Stimulated activated naive B cell treated with anti-CD40 and anti-IgM and Interleukin-4, amounts not matched to agents 10 μg/mL and 1 μg/mL and 100 μg/mL, for 72 hours (primary cell): ENCODE measurements at places on chromosomes 6 and 20.

DNA sequence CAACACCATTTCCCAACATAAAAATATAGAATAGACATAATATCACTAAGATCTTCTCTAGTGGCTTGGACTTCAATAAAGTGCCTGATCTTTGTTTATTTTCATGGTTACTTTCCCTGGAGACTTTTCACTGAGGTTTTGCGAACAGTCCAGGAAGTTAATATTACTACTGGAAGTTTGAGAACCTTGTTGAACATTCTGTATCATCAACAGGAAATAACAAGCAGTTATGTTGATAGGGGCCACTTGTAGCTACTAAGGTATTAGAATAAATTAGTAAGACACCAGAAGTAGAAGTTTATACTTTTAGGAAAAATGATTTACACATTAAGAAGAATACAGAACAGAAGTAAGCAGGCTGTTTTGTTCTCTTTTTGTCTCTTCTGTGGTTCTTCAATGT, 180.2 kb downstream of the TFAP2B start:
- no peaks in the 10 kb centered on the region for H3K36me3 ChIP-seq
- no peaks in the 10 kb centered on the region for H3K4me1 ChIP-seq
- no peaks in the 10 kb centered on the region for H3K27me3 ChIP-seq
- no peak for DNase-seq
- no peak overlapping the region for H3K27ac ChIP-seq

- DNase-seq, result peak; percentile 40
- H3K27me3 ChIP-seq, result no peaks in the 10 kb centered on the region
- peaks cover 63% of the 10 kb centered on the region for H3K36me3 ChIP-seq
- peak overlapping the region; percentile 87 for H3K27ac ChIP-seq
- peak overlapping the region; percentile 25 for H3K4me3 ChIP-seq
These were observed 84.4 kb downstream of the GMPR start for GRCh38 chr6:16322666-16323312.

GRCh38 chr6:128389820-128390534, 130.4 kb downstream of the PTPRK start:
- no peak for DNase-seq
- peaks cover 5% of the 10 kb centered on the region for H3K27me3 ChIP-seq
- H3K4me3 ChIP-seq, result no peak overlapping the region

GRCh38 chr6:19434065-19434464, 403.1 kb upstream of the ID4 start:
- H3K27ac ChIP-seq, result no peak overlapping the region
- no peaks in the 10 kb centered on the region for H3K36me3 ChIP-seq
- no peak for DNase-seq
- no peaks in the 10 kb centered on the region for H3K27me3 ChIP-seq

- no peak overlapping the region for H3K4me3 ChIP-seq
- DNase-seq, result no peak
- peaks cover 7% of the 10 kb centered on the region for H3K4me1 ChIP-seq
- peak overlapping the region; percentile 39 for H3K27ac ChIP-seq
These were observed 161.4 kb downstream of the DNAH8 start for GRCh38 chr6:38876475-38876874.

- no peaks in the 10 kb centered on the region for H3K36me3 ChIP-seq
- H3K27me3 ChIP-seq, result no peaks in the 10 kb centered on the region
- DNase-seq, result no peak
- H3K27ac ChIP-seq, result no peak overlapping the region
These were observed 137.6 kb downstream of the PDSS2 start for GRCh38 chr6:107321793-107322192.

GRCh38 chr20:37541326-37541725, 13.7 kb upstream of the BLCAP start:
- no peak for DNase-seq
- peaks cover 7% of the 10 kb centered on the region for H3K4me1 ChIP-seq
- peaks cover 26% of the 10 kb centered on the region for H3K27me3 ChIP-seq
- H3K4me3 ChIP-seq, result no peak overlapping the region
- no peaks in the 10 kb centered on the region for H3K36me3 ChIP-seq

DNA sequence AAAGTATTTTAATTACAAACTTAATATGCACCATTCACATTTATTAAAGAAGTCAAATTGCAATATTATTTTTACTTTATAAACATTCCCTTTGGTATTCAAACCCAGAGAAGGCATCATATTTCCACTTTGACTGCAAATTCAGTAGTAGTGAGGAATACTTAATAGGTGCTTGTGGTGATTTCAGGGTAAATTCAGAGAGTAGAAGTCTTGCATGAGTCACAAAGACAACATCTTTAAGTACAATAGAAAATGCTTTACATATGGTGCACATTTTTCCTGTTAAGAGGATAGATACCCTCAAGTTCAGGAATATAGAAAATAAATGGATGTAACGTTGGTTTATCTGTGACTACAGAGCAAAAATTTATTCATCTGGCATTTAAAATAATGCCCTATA, 390.2 kb downstream of the TENT5A start:
- no peaks in the 10 kb centered on the region for H3K4me1 ChIP-seq
- H3K27ac ChIP-seq, result no peak overlapping the region
- no peak for DNase-seq
- no peaks in the 10 kb centered on the region for H3K36me3 ChIP-seq
- H3K27me3 ChIP-seq, result no peaks in the 10 kb centered on the region

DNA sequence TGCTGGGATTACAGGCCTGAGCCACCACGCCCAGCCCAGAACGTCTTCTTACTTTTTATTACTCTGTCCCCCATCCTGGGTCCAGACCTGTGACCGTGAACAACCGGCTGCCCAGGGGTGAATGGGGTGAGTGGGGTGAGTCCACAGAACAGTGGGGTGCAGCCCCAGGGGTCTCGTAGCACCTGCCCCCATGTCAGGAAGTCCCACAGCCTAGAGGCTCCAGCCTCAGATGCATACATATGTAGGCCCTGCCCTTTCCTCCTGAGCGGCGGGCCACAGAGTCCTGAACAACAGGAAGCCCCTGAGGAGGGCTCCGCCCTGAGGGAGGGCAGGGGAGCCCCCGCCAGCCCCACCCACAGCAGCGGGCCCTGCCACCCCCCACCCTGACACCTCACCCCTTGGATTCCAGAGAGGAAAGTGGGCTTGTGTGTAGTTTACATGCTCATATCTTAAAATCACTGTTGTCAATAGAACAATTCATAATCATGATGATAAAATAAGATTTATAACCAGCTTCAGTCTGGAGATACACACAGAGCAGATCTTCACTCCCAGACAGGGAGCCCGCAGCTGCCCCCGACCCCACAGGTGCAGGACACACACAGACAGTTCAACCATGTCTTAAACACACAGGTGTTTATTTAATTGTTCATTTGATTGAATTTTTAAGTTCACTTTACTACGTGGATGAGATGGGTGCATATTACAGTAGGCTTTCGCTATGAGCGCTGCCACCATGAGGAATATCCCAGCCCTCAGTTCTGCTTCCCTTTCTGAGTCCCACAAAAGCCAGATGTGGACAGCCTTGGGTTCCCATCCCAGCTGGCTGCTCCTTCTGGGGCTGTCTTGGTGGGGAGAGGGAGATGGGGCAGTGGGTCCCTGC, 12.4 kb upstream of the GMEB2 start:
- H3K27ac ChIP-seq, result peak overlapping the region; percentile 99
- peak; percentile 47 for DNase-seq
- peak overlapping the region; percentile 87 for H3K4me3 ChIP-seq
- peaks cover 2% of the 10 kb centered on the region for H3K36me3 ChIP-seq
- peaks cover 57% of the 10 kb centered on the region for H3K4me1 ChIP-seq

- no peak overlapping the region for H3K4me3 ChIP-seq
- no peaks in the 10 kb centered on the region for H3K4me1 ChIP-seq
- no peaks in the 10 kb centered on the region for H3K36me3 ChIP-seq
These were observed 397.8 kb downstream of the LAMA2 start for GRCh38 chr6:129280749-129281148.

- H3K27ac ChIP-seq, result no peak overlapping the region
- no peaks in the 10 kb centered on the region for H3K4me1 ChIP-seq
- peaks cover 51% of the 10 kb centered on the region for H3K27me3 ChIP-seq
- no peaks in the 10 kb centered on the region for H3K36me3 ChIP-seq
- DNase-seq, result no peak
These were observed 137.5 kb upstream of the PTPN1 start for GRCh38 chr20:50372770-50373088.

DNA sequence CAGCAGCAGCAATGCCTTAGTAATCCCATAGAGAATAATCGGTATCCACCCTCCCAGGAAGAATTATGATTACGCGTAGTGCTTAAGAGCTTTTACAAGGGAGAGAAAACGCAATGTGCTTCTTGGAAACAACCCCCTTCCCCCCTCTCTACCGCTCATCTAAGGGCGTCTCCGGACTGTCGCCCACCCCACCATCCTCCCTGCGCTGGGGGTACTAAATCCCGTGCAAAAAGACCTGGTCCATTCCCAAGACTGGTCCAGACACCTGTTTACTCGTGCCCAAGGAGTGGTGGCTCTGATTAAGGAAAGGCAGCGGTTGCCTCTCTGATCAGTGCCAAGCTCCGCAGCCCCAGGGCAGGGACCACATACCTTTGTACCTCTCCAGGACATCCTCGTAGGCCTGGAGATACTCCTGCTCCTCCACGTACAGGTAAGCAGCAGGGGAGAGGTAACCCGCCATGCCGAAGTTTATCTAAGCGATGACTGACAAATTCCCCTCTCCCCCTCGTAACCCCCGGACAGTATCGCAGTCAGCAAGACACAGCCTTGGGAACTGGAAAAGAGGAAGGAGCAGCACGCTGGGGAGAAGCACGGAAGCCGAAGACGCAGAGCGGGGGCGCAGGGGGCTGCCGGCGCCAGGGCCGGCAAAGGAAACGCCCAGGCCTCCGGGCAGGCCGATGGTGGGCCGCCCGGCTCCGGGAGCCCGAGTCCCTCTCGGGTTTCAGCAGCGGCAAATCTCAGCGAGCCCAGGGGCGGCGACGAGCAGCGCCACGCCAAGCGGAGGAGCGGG, 112.0 kb upstream of the BEND6 start:
- DNase-seq, result no peak
- peak overlapping the region; percentile 84 for H3K4me3 ChIP-seq
- peaks cover 4% of the 10 kb centered on the region for H3K4me1 ChIP-seq

DNA sequence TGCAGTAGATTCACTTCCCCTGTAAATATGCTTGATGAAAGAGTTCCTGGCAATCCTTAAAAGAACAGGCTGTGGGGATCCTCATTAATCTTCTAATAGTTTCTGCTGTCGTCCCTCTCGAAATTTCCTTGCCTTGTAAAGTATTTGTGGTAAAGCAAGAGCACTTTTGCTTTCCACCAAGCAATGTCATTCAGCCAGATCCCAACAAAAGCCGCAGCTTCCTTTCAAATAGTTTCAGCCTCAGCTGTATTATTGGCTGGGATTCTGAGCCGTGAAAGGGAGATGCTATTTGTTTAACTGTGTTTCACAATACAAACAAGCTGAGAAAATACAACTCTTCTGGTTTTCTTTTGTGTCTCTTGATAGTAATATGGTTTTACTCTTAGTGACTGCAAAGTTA, 48.9 kb upstream of the EPHA7 start:
- no peak for DNase-seq
- no peaks in the 10 kb centered on the region for H3K36me3 ChIP-seq
- H3K27me3 ChIP-seq, result no peaks in the 10 kb centered on the region
- H3K4me1 ChIP-seq, result no peaks in the 10 kb centered on the region
- H3K27ac ChIP-seq, result no peak overlapping the region
- H3K4me3 ChIP-seq, result no peak overlapping the region

DNA sequence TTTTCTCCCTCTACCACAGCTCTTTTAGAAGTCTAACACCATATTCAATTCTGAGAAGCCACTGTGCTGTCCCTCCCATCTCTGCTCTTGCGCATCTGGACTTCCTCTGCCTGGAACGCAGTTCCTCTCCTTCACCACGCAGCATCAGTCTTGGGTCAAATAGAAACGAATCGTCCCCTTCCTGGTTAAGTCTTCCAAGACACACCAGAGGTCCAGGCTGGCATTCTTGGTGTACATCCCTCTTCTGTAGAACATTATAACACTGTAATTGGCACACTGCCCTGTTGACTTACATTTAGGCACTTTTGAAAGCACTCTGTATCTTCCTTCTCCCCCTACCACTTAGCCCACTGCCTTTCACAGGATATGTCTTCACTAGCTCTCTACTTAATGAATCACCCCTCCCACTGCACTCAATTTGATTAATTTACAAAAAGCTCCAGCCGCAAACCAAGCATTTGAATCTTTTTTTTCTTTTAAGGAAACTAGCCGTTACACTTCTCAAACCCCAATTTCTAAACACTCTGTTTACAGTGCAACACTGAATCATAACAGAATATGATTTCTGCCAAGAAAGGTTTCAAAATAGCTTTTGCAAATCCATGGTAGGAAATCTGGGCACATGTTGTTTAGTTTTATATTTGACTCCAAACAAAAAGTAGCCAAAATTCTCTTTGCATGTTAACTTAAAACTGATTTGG, 140.8 kb upstream of the CARMIL1 start:
- H3K27me3 ChIP-seq, result no peaks in the 10 kb centered on the region
- peaks cover 25% of the 10 kb centered on the region for H3K36me3 ChIP-seq
- peak; percentile 67 for DNase-seq

DNA sequence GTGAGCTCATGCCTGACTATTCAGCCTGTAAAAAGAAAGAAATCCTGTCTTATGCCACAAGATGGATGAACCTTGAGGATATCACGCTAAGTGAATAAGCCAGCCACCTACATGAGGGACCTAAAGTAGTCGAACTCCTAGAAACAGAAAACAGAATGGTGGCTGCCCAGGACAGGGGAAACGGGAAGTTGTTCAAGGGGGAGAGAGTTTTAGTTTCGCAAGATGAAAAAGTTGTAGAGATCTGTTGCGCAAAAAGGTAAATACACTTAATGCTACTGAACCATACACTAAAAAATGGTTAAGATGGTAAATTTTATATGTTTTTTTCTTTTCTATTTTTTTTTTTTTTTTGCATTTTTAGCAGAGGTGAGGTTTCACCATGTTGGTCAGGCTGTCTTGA, 74.1 kb upstream of the RALY start:
- H3K27ac ChIP-seq, result no peak overlapping the region
- no peaks in the 10 kb centered on the region for H3K27me3 ChIP-seq
- DNase-seq, result no peak
- no peaks in the 10 kb centered on the region for H3K36me3 ChIP-seq
- no peak overlapping the region for H3K4me3 ChIP-seq

GRCh38 chr6:108165714-108166663, at the start of gene NR2E1:
TSS of gene NR2E1 (plus strand) at chr6:108166022. CDS start at chr6:108166766, 744 bp downstream.
- peaks cover 85% of the 10 kb centered on the region for H3K27me3 ChIP-seq
- peak within 1 kb of the TSS; percentile 79 for H3K4me3 ChIP-seq
- DNase-seq, result no peak
- peaks cover 70% of the 10 kb centered on the region for H3K4me1 ChIP-seq

DNA sequence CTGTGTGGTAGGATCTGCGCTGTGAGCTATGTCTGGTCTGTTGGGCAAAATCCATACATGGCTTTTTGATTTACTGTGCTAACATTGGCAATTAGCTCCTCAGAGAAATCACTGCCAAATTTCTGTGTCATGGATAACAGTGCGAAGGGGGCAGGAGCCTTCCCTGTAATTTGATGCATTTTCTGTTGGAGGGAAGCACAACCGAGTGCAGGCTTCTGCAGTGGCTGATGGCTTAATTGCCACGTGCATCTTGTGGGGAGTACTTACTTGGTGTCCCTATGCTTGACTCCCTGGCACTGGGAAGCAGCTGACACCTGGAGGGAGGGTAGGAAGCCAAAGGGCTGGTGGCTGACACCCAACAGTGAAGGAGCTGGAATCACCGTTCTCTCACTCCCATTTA, 99.3 kb upstream of the PROKR2 start:
- peaks cover 15% of the 10 kb centered on the region for H3K27me3 ChIP-seq
- no peak overlapping the region for H3K4me3 ChIP-seq
- no peak for DNase-seq
- H3K36me3 ChIP-seq, result no peaks in the 10 kb centered on the region
- H3K27ac ChIP-seq, result no peak overlapping the region

- no peak for DNase-seq
- no peak overlapping the region for H3K27ac ChIP-seq
- H3K4me3 ChIP-seq, result no peak overlapping the region
- no peaks in the 10 kb centered on the region for H3K36me3 ChIP-seq
- H3K27me3 ChIP-seq, result peaks cover 40% of the 10 kb centered on the region
These were observed 50.0 kb downstream of the IL20RA start for GRCh38 chr6:136994782-136995181.

- no peak overlapping the region for H3K4me3 ChIP-seq
- H3K4me1 ChIP-seq, result peaks cover 52% of the 10 kb centered on the region
These were observed 41.9 kb downstream of the SYNJ2 start for GRCh38 chr6:158023597-158023939.
